ENCODE measurements at places on chromosomes 4 and X.

DNA sequence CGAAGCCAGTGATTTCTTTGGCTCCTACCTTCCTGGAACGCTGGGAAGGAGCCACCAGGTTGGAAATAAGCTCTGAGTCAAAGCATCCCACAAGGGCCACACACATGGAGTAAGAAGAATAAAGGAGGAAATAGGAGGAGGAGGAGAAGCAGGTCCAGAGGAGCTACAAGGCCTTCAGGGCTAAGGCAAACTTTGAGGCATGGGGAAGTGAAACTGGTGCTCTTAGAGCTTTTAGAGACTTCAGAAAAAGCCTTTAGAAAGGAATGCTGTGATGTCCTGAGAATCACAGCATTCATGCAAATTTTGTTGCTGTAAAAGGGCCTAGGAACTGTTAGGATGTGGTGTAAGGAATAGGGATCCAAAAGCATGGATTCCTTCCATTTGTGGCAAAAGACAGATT is 135.9 kb upstream of the ARHGEF9 start:
- no peak for DNase-seq
- H3K4me1 ChIP-seq, result peaks cover 30% of the 10 kb centered on the region
- no peaks in the 10 kb centered on the region for H3K27me3 ChIP-seq
- no peaks in the 10 kb centered on the region for H3K36me3 ChIP-seq
- no peak overlapping the region for H3K4me3 ChIP-seq
- H3K27ac ChIP-seq, result peak overlapping the region; percentile 78

DNA sequence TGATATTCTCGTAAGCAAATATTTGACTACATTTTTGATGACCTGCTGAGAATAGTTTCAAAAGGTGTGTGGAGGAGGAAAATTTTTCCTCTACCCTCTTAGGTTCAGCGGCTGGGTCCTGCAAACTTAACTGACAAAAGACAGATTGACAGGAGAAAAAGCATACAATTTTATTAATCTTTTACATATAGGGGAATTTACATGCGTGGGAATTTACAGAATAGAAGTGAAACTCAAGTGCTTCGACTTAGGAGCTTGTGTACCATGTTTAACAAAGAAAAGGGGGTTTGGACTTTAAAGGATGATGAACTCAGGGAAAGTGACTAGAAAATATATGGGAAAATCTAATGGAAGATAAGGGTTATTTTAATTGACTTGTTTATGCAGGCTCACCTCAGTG is 2.5 kb downstream of the HERC6 start:
- H3K36me3 ChIP-seq, result no peaks in the 10 kb centered on the region
- H3K4me3 ChIP-seq, result no peak overlapping the region
- peaks cover 5% of the 10 kb centered on the region for H3K4me1 ChIP-seq
- no peak for DNase-seq
- peaks cover 21% of the 10 kb centered on the region for H3K27me3 ChIP-seq
- H3K27ac ChIP-seq, result no peak overlapping the region

DNA sequence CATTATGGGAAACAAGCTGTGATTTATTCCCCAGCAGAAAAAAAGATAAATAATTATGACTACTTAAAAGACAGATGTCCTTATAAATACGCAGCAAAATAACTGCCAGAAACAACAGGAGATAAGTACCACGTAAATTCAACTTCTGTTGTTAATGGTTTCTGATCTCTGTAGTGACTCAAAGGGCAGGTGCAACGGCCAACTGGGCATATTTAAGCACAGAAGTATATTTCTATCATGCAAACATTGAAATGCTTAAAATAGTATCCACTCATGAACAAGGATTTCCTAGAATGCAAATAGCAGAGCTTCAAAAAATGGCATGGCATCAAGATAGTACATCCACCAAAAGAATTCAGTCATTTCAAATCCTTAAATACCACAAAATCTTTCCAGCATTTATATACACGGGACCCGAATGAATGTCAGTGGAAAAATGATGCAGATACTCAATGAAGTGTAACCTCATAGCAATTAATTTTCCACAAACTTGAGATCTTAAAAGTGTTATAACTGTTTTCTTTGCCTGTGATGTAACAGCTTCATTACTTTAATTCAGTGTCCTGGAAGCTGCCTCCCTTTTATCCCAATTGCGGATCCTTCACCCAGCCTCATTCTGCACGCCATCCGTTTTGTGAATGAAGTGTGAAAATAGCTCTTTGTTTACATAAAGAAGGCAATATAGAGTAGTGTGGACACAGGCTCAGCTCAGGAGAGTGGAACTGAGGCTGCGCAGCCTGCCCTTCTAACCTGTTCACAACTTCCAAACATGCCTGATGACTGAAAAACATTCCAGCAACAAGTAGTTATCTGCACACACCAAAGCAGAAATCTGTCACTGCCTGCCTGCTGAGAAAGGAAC is 10.2 kb downstream of the PDGFC start:
- H3K27me3 ChIP-seq, result no peaks in the 10 kb centered on the region
- H3K4me1 ChIP-seq, result peaks cover 58% of the 10 kb centered on the region
- no peak overlapping the region for H3K4me3 ChIP-seq
- peak overlapping the region; percentile 48 for H3K27ac ChIP-seq
- peaks cover 4% of the 10 kb centered on the region for H3K36me3 ChIP-seq
- no peak for DNase-seq

DNA sequence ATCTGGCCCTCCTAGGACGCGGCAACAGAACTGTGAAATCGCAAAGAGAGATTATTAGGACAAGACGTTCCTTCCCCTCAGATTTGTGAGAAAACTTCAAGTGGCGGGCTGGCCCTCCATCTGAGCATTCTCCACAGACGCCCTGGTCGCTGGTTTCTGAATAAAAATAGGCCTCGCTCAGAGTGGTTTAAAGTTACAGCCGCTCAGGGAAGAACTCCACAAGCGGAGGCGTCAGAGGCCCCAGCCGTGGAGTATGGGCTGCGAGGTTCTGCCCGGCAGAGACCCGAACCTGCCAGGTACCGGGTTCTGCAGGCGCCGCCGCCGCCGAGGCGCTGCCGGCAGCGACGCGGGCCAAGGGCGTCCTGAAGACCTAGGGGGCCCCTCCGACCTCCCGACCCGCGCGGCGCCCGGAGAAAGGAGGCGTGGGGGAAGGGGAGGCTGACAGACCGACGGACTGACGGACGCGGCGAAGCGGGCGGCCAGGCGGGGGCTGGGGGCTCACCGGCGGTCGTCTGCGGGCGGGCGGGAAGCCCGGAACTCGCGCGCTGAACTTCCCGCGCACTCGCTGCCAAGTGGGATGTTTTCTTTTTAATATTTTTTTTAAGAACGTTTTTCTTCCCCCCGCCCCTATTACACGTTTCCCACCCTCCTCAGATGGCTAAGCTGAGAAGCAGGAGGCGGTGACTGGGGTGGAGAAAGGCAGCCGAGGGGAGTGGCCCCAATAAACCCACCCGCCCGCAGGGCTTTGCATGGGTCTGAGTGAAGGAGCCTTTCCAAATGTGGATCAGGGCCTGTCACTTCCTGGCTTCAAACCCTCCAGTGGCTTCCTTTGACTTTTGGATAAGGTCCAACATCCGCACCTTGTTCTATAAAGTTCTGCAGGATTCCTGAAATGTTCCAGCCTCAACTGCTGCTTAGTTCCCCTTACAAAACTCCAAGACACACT is at the start of gene PABPC4L:
Gene PABPC4L, minus strand, starts transcription at position 574 of the 946 bp plus-strand sequence. CDS start 770 bp downstream, outside the sequence.
- H3K4me3 ChIP-seq, result peak within 1 kb of the TSS; percentile 79
- H3K27me3 ChIP-seq, result no peaks in the 10 kb centered on the region
- H3K4me1 ChIP-seq, result peaks cover 24% of the 10 kb centered on the region
- peak; percentile 84 for DNase-seq

GRCh38 chrX:69163936-69164741 is 1.1 kb downstream of the PJA1 start:
- H3K27me3 ChIP-seq, result peaks cover 2% of the 10 kb centered on the region
- peaks cover 13% of the 10 kb centered on the region for H3K4me1 ChIP-seq
- peak; percentile 77 for DNase-seq

DNA sequence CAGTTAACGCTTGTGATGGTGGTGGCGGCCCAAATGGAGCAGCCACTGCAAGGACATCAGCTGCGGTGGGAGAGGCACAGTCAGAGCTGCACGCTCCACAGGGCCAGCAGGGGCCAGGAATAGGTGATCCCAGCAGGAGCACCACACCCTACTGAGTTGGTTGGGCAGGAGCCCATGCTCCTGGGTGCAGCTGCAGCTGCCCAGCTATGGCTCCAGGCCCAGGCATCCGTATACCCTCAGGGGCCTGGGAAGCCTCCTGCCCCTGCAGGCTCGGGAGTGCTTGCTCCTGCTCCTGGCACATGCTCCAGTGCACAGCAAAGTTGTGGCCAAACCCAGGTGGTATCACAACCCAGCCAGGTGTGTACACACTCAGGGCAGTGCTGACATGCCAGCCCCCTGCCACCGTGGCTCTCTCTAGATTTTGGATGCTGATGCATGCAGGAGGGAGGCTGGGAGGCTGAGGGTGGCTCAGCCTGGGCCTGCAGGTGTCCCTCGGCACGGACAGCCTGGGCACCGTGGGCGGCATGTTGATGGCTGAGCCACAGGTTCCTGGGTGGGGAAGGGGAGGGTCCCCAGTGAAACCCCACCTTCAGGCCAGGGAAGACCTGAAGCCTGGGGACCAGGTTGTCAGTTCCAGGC is 150.2 kb downstream of the CXXC4 start:
- H3K27me3 ChIP-seq, result no peaks in the 10 kb centered on the region
- DNase-seq, result no peak
- H3K4me1 ChIP-seq, result no peaks in the 10 kb centered on the region
- H3K4me3 ChIP-seq, result no peak overlapping the region
- H3K27ac ChIP-seq, result no peak overlapping the region

GRCh38 chrX:51862920-51863319 is 30.5 kb upstream of the MAGED1 start:
- H3K36me3 ChIP-seq, result peaks cover 3% of the 10 kb centered on the region
- no peak for DNase-seq
- H3K27ac ChIP-seq, result no peak overlapping the region
- no peaks in the 10 kb centered on the region for H3K27me3 ChIP-seq
